ENCODE measurements at places on chromosomes 3 and 15. TPM values are rescaled to one million over a fixed set of nuclear protein-coding genes. Genes with fewer than 3 reads are reported as not detected.
A peak's percentile ranks its signal among the peaks of the same experiment; 100 is the strongest.

- DNase-seq: no peak
Measured at GRCh38 chr3:181839916-181840297, 128.2 kb downstream of the SOX2 start.

- no peak for DNase-seq
Measured at GRCh38 chr15:83644439-83644838, 9.5 kb upstream of the ADAMTSL3 start.

DNA sequence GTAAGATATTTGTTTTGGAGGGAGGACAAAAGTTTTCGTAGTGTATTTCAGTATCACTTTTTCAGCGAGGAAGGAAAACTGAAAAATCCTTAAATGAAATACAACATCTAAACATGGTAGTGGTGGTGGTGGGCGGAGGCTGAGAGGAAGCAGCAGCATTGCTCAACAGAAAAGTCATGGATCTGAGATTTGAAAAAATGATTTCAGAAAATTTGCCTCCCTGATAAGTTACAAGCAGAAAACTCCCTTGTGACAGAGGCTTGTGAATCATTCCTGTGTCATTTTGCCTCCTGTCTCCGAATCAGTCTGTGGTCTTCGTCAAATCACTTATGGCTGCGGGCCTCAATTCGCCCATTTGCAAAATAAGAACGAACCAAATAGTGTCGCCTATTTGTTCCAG is 965 bp upstream of the CRBN start:
- DNase-seq: no peak

GRCh38 chr3:171551296-171551695 is 91.1 kb upstream of the TNIK start:
- DNase-seq: no peak

GRCh38 chr3:59444294-59444671 is 394.5 kb upstream of the CFAP20DC start:
- DNase-seq: no peak

DNA sequence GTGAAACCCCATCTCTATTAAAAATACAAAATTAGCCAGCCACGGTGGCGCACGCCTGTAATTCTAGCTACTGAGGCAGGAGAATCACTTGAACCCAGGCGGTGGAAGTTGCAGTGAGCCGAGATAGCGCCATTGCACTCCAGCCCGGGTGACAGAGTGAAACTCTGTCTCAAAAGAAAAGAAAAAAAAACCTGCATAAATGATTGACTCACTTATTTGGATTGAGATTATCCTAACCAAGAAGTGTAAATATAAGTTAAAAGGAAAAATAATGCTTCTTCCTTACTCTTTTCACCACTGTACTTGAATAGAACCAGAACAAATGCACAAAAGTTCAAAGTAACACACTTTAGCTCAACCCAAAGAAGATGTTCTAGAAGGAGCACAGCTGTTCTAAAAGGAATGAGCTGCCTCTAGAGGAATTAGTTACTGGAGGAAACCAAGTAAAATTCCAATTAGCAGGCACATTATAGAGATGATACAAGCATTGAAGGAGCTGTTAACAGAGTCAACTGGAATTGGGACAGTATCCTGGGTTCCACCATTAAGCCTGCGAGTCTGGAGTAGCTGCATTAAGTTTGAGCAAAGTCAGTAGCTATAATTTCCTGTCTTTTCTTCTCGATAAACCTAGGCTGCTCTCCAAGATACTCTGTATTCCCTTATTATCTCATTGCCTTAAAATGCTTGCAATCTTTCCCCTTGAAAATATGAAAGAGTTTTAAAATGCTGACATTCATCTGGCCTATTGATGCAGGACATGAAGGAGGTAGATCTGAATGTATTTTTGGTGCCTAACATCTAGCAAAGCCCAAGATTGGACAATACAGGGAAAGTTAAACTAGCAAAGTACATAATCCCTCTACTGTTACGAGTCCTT is 9.5 kb downstream of the MTHFS start:
- no peak for DNase-seq

- no peak for DNase-seq
Measured at GRCh38 chr3:126167566-126167965, 12.8 kb downstream of the ALDH1L1 start.

- DNase-seq: no peak
Measured at GRCh38 chr3:45506084-45506483, 88.5 kb upstream of the LIMD1 start.

DNA sequence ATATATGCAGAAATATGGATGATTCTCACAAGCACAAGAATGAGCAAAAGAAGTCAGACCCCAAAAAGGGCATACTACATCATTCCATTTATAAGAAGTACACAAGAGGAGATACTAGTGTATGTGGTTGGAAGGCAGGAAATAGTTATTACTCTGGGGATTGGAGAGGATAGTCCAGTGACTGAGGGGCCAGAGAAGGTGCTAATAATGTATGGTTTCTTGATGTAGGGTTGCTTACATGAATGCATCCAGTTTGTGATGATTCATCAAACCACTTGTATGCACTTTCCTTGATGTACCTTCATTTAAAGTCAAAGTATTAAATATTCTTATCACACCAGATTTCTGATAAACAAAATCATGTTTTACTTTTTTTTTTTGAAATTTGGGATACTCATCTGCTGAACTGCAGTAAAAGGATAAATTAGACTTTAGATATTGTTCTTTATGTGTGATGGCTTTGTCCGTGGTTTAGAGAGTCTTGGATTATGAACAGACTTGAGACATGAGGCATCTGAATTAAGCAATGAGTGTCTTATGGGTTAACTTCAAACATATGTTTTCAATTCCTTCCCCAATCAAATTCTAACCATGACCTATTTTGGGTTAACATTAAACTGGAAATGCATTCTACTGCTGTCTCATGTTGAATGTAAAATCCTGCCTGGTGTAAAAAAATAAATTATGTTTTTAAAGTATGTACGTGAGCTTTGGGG is 171.2 kb downstream of the SEMA6D start:
- no peak for DNase-seq

GRCh38 chr3:145983101-145983500 is 177.9 kb downstream of the PLOD2 start:
- no peak for DNase-seq

- DNase-seq: no peak
Measured at GRCh38 chr3:11199902-11200845, 45.9 kb downstream of the HRH1 start.

- no peak for DNase-seq
Measured at GRCh38 chr15:89876396-89877082, 17.3 kb downstream of the AP3S2 start.

GRCh38 chr3:52779837-52780585 is 2.6 kb downstream of the ITIH1 start:
- no peak for DNase-seq

- peak; percentile 42 for DNase-seq
Measured at GRCh38 chr15:42138968-42139386, 17.5 kb downstream of the PLA2G4F start.

GRCh38 chr3:135513106-135514059 is 452.1 kb upstream of the PPP2R3A start:
- no peak for DNase-seq

- no peak for DNase-seq
Measured at GRCh38 chr15:41484937-41485625, 8.6 kb upstream of the ITPKA start.

- DNase-seq: no peak
Measured at GRCh38 chr3:124574012-124574411, 156.2 kb upstream of the UMPS start.

- no peak for DNase-seq
Measured at GRCh38 chr3:106345353-106346027, 476.7 kb upstream of the CBLB start.

- no peak for DNase-seq
Measured at GRCh38 chr3:87426918-87427317, 150.5 kb upstream of the POU1F1 start.

DNA sequence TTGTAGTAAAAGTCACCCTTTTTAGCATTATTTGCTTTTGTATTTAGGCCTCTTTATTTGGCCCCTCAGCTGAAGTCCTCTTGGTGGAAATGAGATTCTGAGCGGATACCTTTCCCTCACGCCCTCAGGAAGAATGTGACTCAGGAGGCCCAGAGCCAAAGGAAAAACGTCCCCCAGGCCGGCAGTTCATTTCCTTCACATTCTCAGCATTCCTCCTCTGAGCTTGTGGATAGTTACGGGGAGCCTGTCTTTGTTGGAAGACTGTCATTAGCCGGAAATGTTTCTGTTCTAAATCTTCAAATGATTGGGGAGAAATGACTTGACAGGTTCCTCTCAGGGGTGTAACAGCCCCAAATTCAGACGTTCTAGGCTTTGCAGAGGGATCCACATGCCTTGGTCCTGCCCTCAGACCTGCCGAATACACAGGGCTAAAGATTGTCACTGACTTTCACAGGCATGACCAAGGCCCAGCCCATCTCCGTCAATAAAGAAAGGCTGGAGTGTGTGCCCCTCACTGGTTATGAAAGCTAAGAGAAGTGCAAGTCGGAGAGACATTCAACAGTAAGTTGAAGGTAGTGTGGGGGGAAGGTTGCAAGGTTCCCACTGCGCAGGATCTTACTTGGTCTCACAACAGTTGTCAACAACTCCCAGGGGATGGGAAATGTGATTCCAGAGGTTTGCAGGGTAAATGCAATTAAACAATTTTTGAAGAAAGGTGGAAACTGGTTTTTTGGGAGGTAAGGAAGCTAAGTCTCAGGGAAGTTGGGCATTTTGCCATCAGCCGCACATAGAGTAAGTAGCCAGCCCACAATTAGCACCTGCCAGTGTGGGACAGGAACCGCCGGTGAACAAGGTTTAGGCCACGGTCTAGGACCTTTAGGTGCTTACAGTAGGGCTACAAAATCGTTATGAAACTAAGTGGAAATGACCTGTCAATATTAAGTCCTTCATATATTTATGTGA is 39.7 kb upstream of the MYZAP start:
- DNase-seq: peak; percentile 45

GRCh38 chr3:104520228-104520655 is 846.5 kb upstream of the ALCAM start:
- no peak for DNase-seq

- no peak for DNase-seq
Measured at GRCh38 chr3:14522768-14523167, 17.4 kb downstream of the GRIP2 start.

DNA sequence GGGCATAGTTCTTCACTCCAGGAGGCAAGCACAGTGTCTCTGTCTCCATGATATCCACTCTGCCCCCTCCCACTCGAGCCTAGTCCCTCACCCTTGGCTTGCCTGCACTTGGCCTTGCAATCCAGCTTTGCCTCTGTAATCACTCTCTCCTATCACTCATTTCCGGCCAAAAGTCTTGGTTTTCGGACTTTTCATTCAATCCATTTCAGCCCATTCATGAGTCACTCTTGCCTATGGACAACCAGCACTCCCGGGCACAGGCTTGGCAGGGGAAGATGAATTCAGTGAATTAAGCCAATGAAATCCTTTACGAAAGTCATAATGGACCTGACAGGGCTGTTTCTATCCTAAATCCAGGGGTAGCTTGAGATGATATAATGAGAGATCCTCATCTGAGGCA is 21.7 kb downstream of the DAZL start:
- DNase-seq: no peak

DNA sequence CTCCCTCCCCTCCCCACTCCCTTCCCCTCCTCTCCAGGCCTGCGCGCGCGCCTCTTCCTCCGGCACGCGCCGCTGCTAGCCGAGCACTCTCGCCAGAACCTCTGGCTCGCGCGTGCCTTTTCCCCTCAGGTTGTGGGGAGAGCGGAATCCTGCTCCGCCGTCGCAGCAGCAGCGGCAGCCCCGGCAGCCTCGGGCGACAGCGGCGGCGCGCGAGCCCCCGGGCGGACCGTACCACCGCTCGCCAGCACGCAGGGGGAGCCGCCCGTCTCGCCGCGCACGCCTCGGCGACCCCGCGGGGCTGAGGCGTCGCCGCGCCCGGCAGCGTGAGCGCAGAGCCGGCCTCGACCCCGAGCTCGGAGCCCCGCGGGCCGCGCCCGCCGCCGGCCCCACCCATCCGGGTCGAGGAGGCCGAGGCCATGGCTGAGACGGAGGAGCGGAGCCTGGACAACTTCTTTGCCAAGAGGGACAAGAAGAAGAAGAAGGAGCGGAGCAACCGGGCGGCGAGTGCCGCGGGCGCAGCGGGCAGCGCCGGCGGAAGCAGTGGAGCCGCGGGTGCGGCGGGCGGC is at the start of gene CDV3:
TSS of gene CDV3 (plus strand) at position 58 of the 566 bp plus-strand sequence. CDS start at position 417, 359 bp downstream.
- no peak for DNase-seq

DNA sequence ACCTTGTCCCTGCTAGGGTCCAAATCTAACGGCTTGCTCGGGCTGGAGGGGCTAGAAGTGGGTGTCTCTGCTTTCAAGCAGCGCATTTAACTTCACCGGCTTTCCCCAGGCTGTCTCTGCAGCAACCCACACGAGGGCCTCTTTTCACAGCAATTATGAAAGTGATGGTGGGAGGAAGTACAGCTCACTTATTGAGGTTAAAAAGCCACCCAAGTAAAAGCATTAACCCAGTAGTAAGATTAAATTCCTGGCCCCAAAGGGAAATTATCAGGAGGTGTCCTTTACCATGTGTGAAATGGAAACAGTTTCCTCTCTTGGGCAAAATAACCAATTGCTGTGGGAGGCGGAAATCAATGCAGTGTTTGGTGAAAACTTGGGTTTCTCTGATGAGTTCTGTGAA is 41.1 kb downstream of the NGRN start:
- no peak for DNase-seq

- no peak for DNase-seq
Measured at GRCh38 chr3:36364260-36364659, 16.0 kb upstream of the STAC start.

DNA sequence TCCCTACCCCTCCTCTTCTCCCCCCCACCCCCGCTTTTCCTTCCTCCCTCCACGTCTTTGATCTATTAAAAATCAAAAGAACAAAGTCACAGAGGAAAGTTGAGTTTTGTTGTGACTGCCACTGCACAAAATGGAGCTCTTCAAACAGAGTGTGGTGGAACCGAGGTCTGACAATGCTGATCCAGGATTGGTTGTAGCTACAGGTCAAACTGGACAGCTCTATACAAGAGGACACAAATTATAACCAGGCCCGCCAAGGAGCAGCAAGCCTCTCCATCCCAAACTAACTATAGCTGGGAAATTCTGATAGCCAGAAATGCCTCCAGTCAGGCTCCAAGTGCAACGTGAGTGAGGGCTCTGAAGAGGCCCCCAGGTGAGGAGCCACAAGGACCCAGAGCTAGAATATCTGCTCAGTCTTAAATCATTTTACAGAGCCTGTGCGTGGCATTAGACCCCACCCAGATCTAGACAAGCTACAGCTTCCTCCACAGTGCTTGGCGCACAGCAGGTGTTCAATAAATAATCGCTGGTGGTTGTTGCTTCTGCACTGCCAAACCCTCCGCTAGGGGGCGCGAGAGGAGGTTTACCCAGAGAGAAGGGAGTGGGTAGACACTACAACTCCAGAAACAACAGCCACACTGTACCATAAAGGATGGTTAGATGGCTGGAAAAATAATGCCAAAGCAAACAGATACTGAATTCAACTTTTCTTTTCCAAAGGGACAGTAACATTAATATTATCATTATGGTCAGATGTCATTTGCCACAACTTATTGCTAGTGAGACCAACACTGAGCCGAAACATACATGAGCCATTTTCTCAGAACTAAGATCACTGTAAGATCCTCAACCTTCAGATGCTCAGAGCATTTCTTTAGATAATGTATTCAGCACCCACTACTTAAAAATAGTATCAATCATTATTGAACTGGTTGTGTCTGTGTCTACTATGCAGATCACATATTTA is 44.6 kb downstream of the ZIC4 start:
- DNase-seq: no peak

The IRAK2 gene
- total RNA-seq: 4.5 TPM

The ATP13A4 gene
- total RNA-seq: 1.2 TPM

The ZNF80 gene
- not detected for total RNA-seq

The ERICH6 gene
- not detected for total RNA-seq

The SLC12A1 gene
- not detected for total RNA-seq

The SYNPR gene
- not detected for total RNA-seq

The THOC7 gene
- total RNA-seq: 20.8 TPM

The ALDH1A2 gene
- 29.0 TPM for total RNA-seq

The ACKR2 gene
- total RNA-seq: 17.6 TPM

The ILDR1 gene
- total RNA-seq: 0.15 TPM

The LRRC15 gene
- total RNA-seq: not detected

The BRK1 gene
- 44.2 TPM for total RNA-seq

All from left lobe of liver (tissue), 2 donors.